ENCODE measurements at places on chromosomes 3 and 15. TPM values are rescaled to one million over a fixed set of nuclear protein-coding genes. Genes with fewer than 3 reads are reported as not detected.

RBPMS2 gene
- 9.7 TPM for polyA plus RNA-seq

DPPA2 gene
- polyA plus RNA-seq: 4.9 TPM

SPTSSB gene
- polyA plus RNA-seq: 0.42 TPM

CCDC39 gene
- polyA plus RNA-seq: 4.3 TPM

C3orf18 gene
- polyA plus RNA-seq: 14.9 TPM

STAC gene
- polyA plus RNA-seq: 4.8 TPM

PPM1L gene
- 4.4 TPM for polyA plus RNA-seq

KBTBD13 gene
- polyA plus RNA-seq: 1.2 TPM
